Activated B cell treated with CpG ODN at 0.5 μM for 24 hours (primary cell): ENCODE measurements at places on chromosomes 2 and 18.

DNA sequence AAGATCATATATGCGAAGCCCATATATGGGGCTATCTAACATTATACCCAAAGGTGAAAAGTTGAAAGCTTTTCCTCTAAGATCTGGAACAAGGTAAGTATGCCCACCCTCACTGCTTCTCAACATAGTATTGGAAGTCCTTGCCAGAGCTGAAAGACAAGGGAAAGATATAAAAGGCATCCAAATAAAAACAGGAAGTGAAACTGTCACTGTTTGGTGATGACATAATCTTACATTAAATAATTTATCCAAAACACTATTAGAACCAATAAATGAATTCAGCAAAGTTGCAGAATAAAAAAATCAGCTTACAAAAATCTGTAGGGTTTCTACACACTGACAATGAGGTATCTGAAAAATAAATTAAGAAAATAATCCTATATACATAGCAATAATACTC lies 205.8 kb downstream of the INSIG2 start:
- no peaks in the 10 kb centered on the region for H3K4me1 ChIP-seq
- peaks cover 19% of the 10 kb centered on the region for H3K27me3 ChIP-seq
- no peaks in the 10 kb centered on the region for H3K36me3 ChIP-seq

DNA sequence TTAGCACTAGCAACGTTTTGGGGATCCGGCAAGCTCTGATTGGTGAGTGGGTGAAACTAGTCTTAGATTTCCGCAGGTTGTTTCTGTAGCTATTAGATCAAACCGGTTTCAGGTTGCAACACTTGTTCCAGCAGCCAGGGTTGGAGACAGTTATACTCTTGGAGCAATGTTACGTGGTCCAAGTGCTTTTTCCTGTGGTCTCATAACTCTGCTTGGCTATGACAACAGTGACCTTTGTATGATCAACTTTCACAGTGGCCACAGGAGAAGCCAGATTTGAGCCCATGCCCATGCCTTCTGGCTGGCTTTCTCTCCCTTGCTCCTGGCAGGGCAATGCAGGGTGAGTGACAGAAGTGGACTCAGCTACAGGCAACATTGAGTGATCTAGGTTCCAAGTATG lies 84.5 kb upstream of the TAF1B start:
- H3K4me3 ChIP-seq = no peak overlapping the region
- H3K27me3 ChIP-seq = peaks cover 40% of the 10 kb centered on the region
- H3K4me1 ChIP-seq = peaks cover 21% of the 10 kb centered on the region
- no peak overlapping the region for H3K27ac ChIP-seq
- no peaks in the 10 kb centered on the region for H3K36me3 ChIP-seq

DNA sequence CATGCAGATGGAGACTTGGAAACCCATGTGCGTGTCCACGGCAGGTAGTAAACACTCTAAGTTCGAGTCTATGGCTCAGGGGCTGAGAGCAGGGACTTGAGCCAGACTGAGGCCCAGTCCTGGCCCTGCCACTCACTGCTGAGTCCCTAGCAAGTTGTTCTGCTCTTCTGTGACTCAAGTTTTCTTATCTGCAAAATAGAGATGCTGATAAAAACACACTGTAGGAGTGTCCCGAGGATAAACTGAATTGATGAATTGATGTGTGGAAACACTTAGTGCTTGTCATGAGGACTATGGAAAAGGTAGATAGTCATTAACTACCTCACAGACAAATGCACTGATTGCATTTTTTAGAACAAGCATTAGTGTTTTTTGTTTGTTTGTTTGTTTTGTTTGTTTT lies 73.2 kb downstream of the BOLA3 start:
- no peaks in the 10 kb centered on the region for H3K27me3 ChIP-seq
- no peak for DNase-seq
- H3K27ac ChIP-seq = no peak overlapping the region
- H3K4me3 ChIP-seq = no peak overlapping the region
- H3K36me3 ChIP-seq = peaks cover 65% of the 10 kb centered on the region

DNA sequence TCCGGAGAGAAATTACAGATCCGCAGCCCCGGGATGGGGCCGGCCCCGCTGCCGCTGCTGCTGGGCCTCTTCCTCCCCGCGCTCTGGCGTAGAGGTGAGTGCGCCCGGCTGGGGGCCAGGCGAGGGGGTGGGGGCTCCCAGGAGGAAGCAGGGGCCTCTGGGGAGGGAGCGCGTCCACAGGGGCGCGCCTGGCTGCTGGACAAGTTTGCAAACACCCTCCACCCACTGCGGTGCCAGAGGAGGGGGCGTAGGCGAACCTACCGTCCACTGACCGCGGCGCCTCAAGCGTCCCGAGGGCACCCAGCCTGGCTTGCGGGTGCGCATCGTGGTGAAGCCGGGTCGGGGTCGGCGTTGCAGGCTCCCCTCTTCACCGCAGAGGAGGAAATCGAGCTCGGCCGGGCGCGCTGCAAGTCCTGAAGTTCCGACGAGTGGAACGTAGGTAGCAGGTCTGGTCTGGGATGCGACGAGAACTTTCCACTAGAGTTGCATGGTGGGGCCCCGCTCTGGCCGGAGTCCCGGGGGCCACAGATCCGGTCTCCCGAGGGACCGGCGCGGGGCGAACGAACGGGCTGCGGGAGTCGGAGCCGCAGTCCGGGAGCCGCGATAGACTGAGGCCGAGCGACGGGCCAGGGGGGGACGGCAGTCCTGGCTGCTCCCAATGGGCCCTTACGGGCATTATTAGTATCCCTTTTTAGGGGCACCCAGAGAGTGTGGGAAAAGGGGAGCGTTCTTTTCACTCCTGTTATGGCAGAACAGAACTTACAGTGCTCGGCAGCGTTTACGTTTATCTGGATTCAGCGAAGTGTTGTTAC lies 502 bp downstream of the MERTK start:
- peak overlapping the region; percentile 78 for H3K4me3 ChIP-seq
- H3K4me1 ChIP-seq = peaks cover 13% of the 10 kb centered on the region
- H3K36me3 ChIP-seq = no peaks in the 10 kb centered on the region

DNA sequence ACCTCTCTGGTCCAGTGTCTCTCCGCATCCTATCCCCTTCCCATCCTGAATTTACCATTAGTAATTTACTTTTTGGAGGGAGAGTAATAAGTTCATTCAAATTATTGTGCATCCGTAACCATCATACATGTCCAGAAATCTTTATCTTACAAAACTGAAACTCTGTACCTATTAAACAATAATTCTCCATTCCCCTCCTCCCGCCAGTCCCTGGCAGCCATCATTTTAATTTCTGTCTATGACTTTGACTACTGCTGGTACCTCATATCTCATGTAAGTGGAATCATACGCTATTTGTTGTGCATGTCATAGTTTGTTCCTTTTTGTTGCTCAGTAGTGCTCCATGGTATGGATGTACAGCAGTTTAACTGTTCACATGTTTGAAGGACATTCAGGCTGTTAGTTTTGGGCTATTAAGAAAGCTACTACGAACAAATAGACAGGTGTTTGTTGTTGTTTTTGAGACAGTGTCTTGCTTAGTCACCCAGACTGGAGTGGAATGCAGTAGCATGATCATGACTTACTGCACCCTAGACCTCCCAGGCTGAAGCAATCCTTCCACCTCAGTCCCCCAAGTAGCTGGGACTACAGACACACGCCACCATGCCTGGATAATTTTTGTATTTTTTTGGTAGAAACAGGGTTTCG lies 2.0 kb downstream of the LIMS1 start:
- peak overlapping the region; percentile 21 for H3K4me3 ChIP-seq
- no peaks in the 10 kb centered on the region for H3K27me3 ChIP-seq
- H3K4me1 ChIP-seq = peaks cover 22% of the 10 kb centered on the region
- peaks cover 4% of the 10 kb centered on the region for H3K36me3 ChIP-seq
- H3K27ac ChIP-seq = no peak overlapping the region
- no peak for DNase-seq

DNA sequence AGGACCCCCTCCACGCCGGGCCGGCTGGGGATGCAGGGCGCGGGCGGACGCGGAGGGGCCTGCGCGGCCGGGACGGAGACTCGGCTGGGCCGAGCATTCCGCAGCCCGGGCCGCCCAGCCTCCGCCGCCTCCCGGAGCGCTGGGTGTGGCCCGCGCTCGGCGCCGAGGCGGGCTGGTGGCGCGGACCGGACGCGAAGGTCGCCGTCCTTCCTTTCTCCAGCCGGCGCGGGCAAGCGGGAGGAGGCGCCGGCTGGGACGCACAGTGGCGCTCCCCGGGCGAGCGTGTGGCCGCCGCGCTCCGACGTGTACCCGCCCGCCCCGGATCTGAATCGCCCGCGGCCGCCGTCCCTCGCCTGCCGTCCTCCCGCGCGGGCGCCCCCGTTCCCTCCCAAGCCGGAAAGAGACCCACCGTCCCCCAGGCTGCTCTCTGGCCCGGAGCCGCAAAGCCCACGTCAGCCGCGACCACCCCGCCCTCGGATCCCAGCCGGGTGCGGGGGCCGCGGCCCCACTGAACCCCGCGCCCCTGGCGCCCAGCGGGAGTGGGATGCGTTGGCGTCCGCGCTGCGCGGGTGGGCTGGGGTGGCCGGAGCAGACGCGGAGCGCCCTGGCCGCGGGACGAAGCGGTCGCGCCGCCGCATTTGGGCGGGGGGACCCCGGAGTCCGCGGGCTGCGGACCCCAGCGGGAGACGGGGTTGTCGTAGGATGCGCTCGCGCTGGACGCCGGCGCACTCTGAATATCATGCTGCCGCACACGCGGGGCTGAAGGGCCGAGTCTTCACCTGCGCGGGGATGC lies 634 bp downstream of the SPATS2L start:
- DNase-seq = peak; percentile 25
- no peaks in the 10 kb centered on the region for H3K36me3 ChIP-seq
- H3K4me1 ChIP-seq = peaks cover 12% of the 10 kb centered on the region

DNA sequence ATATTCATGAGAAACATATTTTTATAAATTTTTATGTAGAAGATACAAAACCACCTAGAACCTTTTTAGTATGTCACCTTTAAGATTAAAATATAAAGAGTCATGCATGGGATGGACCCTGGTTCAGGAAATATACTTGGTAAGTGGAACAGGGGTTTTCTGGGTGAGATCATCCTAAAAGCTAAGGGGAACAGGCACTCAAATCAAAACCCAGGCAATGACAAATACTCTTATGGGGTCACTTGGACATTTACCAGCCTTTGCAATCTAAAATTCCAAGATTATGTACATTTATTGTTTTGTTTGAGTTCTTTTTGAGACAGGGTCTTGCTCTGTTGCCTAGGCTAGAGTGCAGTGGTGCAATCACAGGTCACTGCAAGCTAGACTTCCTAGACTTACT lies 65.8 kb downstream of the SGPP2 start:
- H3K4me3 ChIP-seq = no peak overlapping the region
- H3K27ac ChIP-seq = no peak overlapping the region
- H3K36me3 ChIP-seq = no peaks in the 10 kb centered on the region

DNA sequence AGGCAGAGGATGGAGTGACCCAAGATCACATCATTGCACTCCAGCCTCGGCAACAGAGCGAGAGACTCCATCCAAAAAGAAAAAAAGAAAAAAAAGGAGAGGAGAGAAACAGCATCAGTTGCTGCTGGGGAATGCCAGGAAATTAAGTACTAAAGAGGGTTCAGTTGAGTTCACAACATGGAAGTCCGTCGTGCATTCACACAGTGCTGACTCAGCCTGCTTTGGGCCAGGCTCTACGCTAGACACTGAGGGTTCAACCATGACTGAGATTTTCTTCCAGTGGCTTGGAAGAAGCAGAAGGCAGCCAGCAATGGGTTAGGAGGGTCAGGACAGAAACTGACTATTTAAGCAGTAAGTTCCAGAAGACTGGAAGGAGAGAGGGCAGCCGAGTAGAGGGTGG lies 108.8 kb downstream of the FMNL2 start:
- H3K4me1 ChIP-seq = peaks cover 10% of the 10 kb centered on the region
- H3K27me3 ChIP-seq = no peaks in the 10 kb centered on the region
- no peak overlapping the region for H3K4me3 ChIP-seq
- no peak overlapping the region for H3K27ac ChIP-seq

DNA sequence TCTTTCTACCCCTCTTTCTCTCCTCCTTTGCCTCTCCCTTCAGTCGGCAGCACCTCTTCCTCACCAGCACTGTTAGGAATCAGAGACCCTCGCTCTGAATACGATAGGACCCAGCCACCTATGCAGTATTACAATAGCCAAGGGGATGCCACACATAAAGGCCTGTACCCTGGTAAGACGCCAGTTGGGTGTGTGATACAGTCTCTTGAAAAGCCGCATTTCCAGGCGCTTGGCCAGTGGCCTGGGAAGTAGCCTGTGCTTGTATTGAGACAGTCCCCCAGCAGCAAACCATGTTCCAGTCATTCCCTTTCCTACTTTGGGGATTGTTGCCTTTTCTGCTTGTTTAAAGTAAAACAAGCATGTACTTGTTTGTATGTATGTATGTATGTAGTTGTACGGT lies 118.4 kb upstream of the DAPL1 start:
- no peaks in the 10 kb centered on the region for H3K36me3 ChIP-seq
- no peaks in the 10 kb centered on the region for H3K4me1 ChIP-seq
- DNase-seq = no peak
- H3K27me3 ChIP-seq = no peaks in the 10 kb centered on the region

GRCh38 chr18:45686891-45687611 lies 36.9 kb upstream of the SLC14A1 start:
- no peaks in the 10 kb centered on the region for H3K27me3 ChIP-seq
- peak; percentile 43 for DNase-seq
- H3K27ac ChIP-seq = peak overlapping the region; percentile 91
- no peaks in the 10 kb centered on the region for H3K36me3 ChIP-seq

GRCh38 chr18:62339106-62339988 lies 14.2 kb downstream of the TNFRSF11A start:
- H3K36me3 ChIP-seq = no peaks in the 10 kb centered on the region
- DNase-seq = no peak
- H3K4me1 ChIP-seq = no peaks in the 10 kb centered on the region
- peaks cover 19% of the 10 kb centered on the region for H3K27me3 ChIP-seq
- H3K27ac ChIP-seq = no peak overlapping the region

DNA sequence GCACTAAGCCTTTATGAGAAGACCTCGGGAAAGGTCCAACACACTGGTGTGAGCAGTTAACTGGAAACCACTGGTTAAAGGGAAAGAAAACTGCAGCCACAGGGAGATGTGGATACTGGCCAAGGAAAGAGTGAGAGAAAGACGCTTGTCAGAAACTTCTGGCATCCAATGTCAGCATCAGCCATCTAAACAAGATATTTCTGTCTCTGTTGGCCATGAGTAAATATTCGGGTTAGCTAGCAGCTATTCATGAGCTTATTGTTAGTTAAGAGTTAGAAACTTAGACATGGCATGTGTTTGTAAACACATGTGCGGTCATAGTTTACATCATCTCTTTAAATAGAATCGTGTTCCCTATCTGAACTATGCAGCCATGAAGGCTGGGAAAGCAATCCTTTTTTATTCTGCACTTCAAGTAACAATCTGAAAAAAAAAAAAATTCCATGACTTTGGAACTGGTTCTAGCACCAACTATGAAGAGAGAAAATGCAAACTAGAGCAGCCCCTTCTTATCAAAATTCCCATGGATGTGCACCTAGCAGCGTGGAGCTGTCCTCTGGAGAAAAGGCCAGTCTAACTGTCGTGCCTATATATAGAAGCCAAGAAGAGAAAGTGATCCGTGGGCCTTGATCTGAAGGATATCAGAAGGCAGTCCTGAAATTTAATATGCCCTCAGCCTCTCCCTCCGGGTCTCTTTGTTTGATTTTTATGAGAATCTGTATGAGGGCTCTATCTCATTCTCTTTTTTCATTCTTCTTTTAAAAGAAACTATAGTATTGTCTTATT lies 84.0 kb upstream of the RFX8 start:
- DNase-seq = no peak
- H3K4me1 ChIP-seq = peaks cover 7% of the 10 kb centered on the region
- peaks cover 2% of the 10 kb centered on the region for H3K27me3 ChIP-seq
